ENCODE measurements at places on chromosomes 5 and 9.

GRCh38 chr5:96070622-96071225 is 109.1 kb upstream of the ELL2 start:
- no peak for DNase-seq

- DNase-seq: no peak
These were observed 19.1 kb downstream of the URM1 start for GRCh38 chr9:128390150-128390812.

DNA sequence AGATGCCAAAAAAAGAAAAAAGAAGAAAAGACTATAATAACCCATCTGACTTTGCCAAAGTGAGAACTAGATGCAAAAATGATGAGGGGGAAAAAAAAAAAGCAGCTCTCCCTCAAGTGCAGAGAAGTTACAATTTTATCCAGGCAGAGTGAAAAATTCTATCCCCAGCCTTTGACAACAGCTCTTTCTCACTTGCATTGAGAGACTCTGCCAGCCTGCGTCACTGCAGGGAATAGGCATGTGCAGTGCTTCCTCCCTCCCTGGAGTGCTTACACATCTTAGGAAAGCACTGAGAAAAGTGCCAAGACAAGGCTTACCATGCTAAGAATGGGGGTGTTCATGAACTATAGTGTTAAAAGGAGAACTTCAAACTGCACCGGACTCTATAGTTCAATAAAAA is 418.6 kb upstream of the TYRP1 start:
- peak; percentile 93 for DNase-seq

DNA sequence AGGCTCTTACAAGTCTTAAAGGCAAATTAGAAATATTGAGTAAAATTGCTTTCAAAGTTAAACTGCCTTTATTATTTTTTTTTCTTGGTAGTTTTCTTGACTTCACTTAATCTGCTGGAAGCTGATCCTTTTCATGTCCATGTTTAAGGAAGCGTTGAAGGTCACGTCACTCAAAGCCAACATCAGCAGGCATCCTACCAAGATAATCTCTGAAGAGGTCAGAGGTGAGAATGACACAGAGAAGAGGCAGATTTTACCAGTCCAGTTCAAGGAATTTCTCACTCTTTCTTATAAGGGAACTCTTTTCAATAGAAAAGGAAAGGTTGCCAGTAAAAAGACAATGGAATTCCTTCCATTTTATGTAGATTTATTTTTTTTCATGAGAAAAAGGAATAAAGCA is 259.8 kb downstream of the ANXA1 start:
- no peak for DNase-seq

- no peak for DNase-seq
These were observed 1.0 kb upstream of the CLIC3 start for GRCh38 chr9:136997371-136997770.

GRCh38 chr5:131825404-131826013 is 28.7 kb upstream of the FNIP1 start:
- DNase-seq: no peak

- no peak for DNase-seq
These were observed 469.8 kb downstream of the ACTL7B start for GRCh38 chr9:108386032-108386431.

GRCh38 chr5:159210210-159210661 is 883 bp upstream of the RNF145 start:
- no peak for DNase-seq

- no peak for DNase-seq
These were observed 15.0 kb downstream of the GALNT10 start for GRCh38 chr5:154205441-154206117.

- DNase-seq: no peak
These were observed 508.0 kb downstream of the PTPRD start for GRCh38 chr9:10104774-10105173.

- peak; percentile 96 for DNase-seq
These were observed 47.1 kb upstream of the CTSL start for GRCh38 chr9:87678650-87679355.

DNA sequence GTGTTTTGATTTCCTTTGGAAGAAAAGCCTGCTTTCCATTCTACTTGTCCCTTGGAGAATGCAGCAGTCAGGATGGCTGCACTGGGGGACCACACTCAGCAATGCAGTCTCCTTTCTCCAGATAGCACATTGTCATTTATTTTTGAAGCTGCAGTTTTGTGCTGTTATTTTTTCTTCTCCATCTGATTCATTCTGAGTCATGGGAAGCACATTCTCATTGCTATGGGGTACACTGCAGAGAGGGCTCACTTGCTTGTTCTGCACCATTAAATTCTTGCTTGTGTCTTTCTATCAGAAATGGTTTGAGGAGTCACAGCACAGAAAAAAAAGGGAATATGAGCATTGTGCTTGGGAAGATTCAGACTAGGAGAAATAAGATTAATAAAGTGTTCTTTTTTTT is 39.7 kb upstream of the POC5 start:
- DNase-seq: no peak

- DNase-seq: no peak
These were observed 3.3 kb downstream of the ASTN2 start for GRCh38 chr9:117411547-117411946.

GRCh38 chr9:105244734-105245028 is 230 bp downstream of the SLC44A1 start:
- DNase-seq: no peak

- DNase-seq: no peak
These were observed 31.3 kb downstream of the TSPAN17 start for GRCh38 chr5:176678584-176678983.

DNA sequence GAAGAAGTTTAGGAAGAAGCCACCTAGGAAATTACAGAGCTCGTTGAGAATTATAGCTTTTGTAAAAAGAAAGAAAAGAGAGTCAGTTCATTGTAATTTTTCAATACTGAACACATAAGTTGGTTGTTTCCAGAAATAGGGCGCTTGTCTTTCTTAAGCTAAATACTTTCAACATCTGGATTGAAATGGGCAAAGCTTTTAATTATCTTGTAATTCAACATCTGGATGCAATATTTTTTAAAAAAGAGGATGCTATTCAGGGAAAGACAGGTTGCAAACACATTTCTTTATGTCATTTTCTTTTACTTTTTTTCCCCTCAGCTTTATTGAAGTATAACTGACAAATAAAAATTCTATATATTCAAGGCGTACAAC is 100.7 kb upstream of the TRPC7 start:
- DNase-seq: no peak

DNA sequence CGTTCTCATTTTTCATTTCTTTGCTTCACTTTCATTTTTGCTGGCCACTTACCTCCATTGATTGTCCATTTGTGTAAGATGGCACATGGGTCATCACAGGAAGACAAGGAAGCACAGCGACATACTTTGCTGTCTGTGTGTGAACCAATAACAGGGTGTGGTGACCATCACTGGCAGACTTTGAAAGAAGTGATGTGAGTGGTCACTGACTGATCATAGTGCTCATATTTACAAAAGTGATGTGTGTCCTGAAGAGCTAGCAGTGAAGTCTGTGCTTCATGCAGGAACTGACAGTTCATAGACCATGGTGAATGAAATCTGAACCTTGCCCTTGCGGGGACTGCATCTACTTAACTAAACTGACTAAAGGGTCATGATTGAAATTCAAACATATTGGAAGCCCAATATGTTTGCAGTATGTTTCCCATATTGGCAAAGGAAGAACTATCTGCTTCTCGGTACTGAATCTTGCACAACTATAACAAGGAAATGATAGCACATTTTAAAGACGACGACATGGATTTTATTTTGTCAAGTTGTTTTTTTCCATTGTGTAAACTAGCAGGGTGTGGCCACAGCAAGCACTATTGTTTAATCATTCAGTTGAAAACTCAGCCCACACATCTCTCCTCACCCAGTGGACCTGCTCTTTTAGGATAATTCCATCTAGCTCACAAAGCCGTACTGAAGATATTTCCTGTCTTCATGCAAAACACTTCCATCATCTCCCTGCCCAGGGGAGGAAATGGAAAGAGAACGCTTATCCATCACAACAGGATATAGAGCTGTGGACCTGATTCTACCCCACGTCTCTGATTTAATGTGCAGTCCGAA is 232.0 kb upstream of the ANKRD55 start:
- DNase-seq: no peak

GRCh38 chr5:109567374-109568044 is 122.2 kb upstream of the MAN2A1 start:
- no peak for DNase-seq

DNA sequence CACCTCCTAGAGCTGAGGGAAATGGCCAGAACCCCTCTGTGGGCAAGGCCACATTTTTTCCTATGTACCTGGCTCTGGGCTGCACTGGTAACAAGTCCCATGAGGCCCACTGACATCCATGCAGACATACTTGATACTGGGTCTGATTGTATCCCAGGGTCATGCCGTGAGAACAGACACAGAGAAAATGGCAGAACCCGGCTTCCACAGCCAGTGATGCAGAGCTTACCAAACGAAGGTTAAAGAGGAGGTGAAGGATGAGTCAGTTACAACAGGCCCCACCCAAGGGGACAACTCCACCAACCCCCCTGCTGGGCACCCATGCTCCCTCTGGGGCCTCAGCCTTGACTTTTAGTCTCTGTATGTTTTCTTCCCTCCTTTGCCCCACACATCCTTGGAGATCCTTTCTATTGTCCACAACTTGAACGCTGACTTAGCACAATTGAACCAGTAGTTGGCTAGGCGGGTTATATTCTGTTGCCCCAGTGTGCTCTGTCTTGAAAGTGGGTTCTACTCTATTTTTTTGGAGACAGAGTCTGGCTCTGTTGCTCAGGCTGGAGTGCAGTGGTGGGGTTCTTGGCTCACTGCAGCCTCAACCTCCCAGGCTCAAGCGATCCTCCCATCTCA is 93.5 kb downstream of the DAP start:
- no peak for DNase-seq

- no peak for DNase-seq
These were observed 129.8 kb upstream of the IL12B start for GRCh38 chr5:159459951-159460538.

DNA sequence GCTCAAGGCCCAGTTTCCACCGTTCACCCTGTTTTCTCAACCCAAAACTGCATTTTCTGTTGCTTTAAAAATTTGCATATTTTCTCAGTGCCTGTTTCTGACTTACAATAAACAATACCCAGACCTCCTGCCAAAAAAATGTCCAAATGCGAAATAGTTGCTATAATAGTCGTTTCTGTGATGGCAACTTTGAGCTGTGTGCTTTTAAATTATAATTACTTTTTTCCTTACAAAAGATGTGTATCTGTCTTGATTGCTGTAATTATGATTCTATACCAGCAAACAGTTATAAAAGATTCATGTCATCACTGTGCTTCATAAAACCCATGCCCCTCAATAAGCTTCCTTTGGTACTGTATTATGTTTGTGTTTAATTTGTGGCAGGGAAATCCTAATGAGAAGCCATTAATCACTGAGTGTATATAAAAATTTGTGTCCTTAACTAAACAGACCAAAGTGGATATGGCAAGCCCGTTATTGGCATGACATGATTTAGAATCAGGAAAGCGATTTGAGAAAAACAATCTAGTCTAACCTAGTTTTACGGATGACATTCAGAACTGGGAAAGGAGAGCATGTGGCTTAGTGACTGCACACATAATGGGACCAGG is 5.4 kb upstream of the SLC1A3 start:
- peak; percentile 77 for DNase-seq

- DNase-seq: no peak
These were observed 342.7 kb upstream of the CYLC2 start for GRCh38 chr9:102652471-102652870.

DNA sequence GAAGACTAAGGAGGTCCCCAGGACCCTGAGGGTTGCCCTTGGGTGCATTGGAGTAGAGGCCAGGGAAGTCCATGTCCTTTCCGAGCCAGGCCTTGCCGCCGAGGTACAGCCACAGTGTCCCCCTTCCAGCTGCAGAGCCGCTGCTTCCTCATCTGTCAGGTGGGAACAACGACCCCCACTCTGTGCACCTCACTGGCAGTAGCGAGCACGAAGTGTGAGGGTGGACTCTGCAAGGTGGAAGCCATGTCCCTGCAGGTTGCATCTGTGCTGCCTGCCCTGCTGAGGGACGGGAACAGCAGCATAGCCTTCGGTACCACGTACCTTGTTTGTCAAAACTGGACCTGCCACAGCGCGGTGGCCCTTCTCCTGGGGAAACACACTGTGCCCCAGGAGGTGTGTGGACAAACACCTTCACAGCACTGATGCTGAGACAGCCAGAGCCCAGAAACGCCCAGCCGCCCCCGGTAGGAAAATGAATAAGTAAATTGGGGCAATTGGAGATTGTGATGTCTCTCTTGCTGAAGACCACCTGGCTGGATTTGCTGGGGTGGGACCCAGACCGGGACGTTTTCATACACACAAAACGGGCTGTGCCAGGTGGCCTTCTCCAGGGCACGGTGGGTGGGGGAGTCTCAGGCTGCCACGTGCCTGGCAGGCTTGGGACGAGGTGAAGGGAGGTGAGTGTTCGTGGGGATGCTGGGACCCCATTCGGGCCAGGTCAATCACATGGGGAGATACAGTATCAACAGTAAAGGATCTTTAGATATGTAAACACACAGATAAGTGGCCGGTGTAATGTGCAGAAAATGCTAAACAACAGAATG is 157.3 kb downstream of the RXRA start:
- no peak for DNase-seq

DNA sequence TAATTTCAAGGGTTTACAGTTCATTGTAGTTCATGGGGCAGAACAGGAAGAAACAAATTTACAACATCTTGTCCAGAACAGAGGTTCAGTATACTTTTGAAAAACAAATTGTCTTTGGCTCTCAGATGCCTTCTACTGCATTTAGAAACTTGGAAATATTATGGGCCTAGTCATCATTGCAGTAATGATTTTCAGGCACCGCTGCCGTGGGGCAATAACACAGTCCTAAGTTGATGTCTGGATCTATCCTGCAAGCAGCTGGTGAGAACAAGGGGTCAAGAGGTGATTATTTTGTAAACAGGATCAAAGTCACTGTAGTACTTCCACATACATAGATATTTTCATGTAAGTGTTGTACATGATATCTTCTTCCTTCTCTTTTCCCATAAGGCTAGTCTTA is 82.5 kb upstream of the CAST start:
- no peak for DNase-seq

DNA sequence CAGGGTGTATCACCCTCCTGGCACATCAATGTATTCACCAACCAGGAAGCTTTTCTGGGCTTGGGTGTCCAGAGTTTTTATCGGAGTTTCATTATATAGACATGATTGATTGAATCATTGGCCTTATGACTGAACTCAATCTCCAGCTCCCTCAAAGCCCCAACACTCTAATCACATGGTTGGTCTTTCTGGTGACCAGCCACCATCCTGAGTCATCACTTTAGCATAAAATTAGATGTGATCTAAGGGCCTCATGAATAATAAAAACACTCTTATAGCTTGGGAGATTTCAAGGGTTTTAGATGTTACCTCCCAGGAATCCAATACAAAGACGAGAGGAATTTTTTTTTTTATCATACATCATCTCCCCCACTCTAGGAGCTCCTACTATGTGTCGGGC is 7.7 kb upstream of the PBX3 start:
- DNase-seq: no peak

- DNase-seq: no peak
These were observed 71.2 kb downstream of the SYK start for GRCh38 chr9:90872835-90873294.

GRCh38 chr5:164475339-164475977 is 970.0 kb downstream of the MAT2B start:
- DNase-seq: no peak

Measured in spinal cord (tissue), 10 donors.